Calu3 (cell line): ENCODE measurements at places on chromosomes 11 and 22. TPM values are rescaled to one million over a fixed set of nuclear protein-coding genes. Genes with fewer than 3 reads are reported as not detected.

DNA sequence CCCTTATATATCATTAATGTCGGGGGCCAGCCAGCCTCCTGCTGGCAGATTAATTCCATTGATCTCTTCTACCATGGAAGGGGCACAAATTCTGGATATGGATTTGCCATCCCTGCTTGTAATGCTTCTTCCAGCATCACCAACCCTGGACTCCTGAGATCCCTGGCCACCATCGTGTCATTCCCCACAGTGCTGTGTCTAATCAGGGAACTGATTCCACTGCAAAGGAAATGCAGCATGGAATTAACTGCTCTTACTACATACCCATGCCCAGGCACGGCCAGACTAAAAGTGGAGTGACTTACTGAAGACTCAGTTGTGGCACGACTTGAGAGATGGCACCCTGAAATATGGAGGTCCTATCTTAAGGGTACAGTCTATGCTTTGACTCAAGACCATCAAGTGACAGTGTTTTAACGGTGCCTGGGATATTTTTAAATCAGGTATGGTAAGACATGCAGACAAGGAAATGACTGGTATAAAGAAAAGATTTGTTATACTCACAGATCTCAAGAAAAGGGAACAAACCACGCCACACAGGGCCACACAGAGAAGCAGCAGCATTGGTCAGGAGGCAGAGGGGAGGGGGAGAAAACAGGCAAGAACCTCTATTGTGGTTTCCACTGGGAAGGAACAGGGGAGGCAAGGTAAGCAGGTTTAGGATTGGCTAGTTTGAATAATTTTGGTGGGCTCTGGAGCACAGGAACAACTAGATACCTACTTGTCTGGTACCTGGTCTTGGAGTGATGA, 65.1 kb downstream of the IGLL5 start:
- no peak overlapping the region for H3K4me3 ChIP-seq
- no peak overlapping the region for H3K27ac ChIP-seq
- DNase-seq = no peak
- no peaks in the 10 kb centered on the region for H3K36me3 ChIP-seq
- peaks cover 89% of the 10 kb centered on the region for H3K27me3 ChIP-seq

DNA sequence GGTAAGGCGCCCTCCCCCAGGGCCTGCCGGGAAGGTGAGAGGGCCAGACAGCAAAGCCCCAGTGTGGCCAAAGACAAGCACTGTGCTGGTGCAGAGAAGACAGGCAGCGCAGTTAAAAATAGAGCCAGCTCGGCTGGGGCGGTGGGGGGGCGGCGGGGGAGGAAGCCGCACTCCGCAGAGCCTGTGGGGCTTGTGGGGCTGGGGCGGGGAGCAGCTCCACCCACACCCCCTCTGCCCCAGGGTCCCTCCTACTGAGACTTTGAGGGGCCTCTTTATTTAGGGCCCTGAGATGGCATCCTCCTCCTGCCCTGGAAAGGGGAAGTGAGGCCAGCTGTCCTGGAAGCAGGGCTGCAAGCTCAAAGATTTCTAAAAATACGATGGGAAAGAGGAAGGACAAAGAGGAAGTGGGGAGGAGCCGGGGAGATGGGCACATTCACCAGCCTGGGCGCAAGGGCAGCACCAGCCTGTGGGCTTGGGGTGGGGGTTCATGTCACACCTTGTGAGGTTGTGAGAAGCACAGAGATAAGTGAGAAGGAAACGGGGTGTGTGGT, 2.6 kb downstream of the CYTH4 start:
- DNase-seq = no peak
- no peak overlapping the region for H3K4me3 ChIP-seq
- H3K27ac ChIP-seq = no peak overlapping the region
- H3K36me3 ChIP-seq = no peaks in the 10 kb centered on the region
- peaks cover 15% of the 10 kb centered on the region for H3K4me1 ChIP-seq
- H3K27me3 ChIP-seq = peaks cover 38% of the 10 kb centered on the region

DNA sequence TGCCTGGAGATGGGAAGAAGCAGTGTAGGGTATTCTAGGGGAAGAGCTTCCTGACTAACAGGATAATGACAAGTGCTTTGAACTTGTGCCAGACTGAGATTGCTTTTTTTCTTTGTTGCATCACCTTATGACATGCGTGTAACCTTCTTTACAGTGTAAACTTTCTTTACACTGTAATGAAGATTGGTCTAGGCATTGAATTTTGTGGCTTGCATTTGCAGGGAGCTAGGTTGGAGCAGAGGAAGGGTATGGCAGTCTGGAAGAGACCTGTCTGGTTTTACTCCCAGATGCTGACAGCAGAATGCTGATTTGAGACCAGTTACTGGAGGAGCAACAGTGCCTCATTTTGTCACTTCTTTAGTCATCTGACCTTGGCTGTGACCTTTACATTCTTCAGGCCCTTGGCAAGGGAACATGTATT, 5.6 kb downstream of the DDB2 start:
- peaks cover 34% of the 10 kb centered on the region for H3K4me1 ChIP-seq
- H3K27ac ChIP-seq = peak overlapping the region; percentile 62
- no peak overlapping the region for H3K4me3 ChIP-seq
- H3K27me3 ChIP-seq = no peaks in the 10 kb centered on the region

Gene NPTXR
- total RNA-seq = 6.1 and 6.6 TPM in 2 replicates

Gene DDX17
- total RNA-seq = 342 and 344 TPM in 2 replicates

GRCh38 chr11:69339983-69340565, 46.1 kb downstream of the MYEOV start:
- no peak overlapping the region for H3K4me3 ChIP-seq
- H3K27me3 ChIP-seq = no peaks in the 10 kb centered on the region
- peaks cover 35% of the 10 kb centered on the region for H3K4me1 ChIP-seq
- DNase-seq = no peak

DNA sequence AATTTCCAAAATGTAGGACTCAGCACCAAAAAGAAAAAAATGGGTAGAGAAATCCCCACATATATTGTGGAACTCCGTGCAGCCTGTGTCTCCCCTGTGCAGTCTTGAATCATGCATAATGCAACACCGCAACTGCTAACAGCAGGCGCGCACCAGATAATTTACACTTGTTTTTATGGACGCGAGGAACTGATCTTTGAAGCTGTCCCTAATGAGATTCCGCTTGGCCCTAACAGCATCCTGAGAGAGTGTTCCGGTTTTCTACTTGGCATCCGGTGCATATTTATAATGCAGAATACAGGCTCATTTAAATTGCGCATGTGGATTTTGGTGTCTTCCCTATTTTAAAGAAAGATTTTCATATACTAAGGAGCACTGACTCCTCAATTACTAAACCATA, 21.1 kb downstream of the MPPED2 start:
- no peaks in the 10 kb centered on the region for H3K4me1 ChIP-seq
- H3K36me3 ChIP-seq = no peaks in the 10 kb centered on the region
- H3K27me3 ChIP-seq = peaks cover 22% of the 10 kb centered on the region
- no peak overlapping the region for H3K27ac ChIP-seq

DNA sequence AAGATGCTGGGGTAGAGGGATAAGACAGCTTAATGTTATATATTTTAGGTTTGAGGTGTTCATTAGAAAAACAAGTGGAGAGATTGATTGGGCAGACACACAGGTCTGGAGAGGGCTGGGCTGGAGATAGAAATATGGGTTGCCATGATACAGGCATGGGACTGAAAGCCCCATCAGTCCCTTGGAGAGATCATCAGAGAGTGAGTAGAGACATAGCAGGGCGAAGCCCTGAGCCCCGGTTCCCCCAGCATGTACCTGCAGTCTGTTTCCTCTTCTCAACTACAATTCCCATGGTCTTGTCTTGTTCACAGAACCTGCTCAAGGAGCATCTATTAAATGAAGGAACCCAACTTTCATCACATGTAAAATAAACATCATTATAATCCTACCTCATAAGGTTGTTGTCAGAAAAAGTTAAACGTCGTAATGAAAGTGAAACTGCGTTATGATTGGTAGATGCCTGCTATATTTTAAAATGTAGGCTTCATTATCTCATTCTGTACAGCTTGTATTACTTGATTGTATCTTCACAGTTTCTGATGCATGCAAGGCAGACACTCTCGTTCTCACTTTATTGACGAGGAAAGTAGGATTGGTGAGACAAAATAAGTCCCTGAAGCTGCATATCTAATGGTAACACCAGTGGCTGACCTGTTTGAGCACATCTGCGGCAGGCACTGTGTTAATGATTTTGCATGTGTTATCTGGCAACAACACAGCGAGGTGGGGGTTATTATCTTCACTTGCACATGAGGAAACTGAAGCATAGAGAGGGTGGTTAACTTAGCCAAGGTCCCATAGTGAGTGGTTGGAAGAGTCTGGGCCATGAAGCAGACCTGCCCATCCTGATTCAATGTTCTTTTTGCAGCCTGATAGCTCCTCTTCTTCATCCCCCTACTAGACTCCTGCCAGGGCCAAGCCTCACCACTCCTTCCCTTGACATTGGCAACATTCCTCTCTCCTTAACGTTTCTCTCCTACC, 63.5 kb downstream of the ENDOD1 start:
- peak overlapping the region; percentile 27 for H3K4me3 ChIP-seq
- H3K27ac ChIP-seq = no peak overlapping the region
- H3K4me1 ChIP-seq = peaks cover 55% of the 10 kb centered on the region
- no peak for DNase-seq
- peaks cover 27% of the 10 kb centered on the region for H3K36me3 ChIP-seq
- H3K27me3 ChIP-seq = no peaks in the 10 kb centered on the region

DNA sequence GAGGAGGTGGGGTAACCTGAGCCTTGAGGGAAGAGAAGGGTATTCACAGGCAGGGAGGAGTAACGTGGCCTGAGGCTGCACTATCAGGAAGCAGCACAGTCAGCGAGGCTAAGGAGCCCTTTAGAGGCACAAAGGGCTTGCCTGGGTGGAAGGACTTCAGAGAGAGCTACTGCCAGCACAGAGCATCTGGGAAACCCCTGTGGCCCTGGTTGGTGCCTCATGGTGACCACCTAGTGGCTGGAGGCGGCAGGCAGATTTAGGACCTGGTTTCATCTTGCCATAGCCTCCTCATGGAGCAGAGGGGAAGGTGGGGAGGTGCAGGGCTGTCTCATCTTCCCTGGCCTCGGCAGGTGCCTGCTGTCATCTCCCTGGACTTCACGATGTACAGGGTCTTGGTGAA, 64.5 kb downstream of the MPPED1 start:
- no peaks in the 10 kb centered on the region for H3K4me1 ChIP-seq
- no peak overlapping the region for H3K27ac ChIP-seq
- H3K27me3 ChIP-seq = peaks cover 13% of the 10 kb centered on the region
- DNase-seq = no peak

Gene RASGRP2
- total RNA-seq = not detected in 2 replicates

DNA sequence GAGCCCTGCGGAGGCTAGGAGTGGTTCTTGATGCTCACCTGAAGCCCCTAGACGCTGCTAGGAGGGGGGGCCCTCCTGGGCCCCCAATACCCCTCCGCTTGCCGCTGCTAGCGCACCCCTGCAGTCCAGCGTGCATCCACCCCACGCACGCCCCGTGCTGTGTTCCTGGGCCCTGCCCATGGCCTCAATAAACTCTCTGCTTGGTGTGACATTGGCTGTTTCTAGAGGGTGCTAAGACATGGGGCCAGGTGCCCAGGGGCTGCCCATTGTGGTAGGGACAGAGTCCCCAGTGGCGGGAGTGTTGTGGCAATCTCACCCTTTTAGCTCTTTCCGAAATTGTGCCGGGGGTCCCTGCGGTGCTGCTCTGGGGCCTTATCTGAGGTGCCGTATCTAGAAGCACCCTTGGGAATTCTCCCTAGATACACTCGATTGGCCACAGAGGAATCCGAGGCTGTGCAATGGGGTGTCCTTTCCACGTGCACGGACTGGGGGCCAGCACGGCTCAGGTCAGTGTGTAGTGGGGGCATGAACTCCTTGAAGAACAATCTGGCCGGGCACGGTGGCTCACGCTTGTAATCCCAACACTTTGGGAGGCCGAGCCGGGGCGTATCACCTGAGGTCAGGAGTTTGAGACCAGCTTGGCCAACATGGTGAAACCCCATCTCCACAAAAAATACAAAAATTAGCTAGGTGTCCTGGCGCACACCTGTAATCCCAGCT, 10.9 kb downstream of the MAPK8IP2 start:
- no peaks in the 10 kb centered on the region for H3K36me3 ChIP-seq
- H3K4me3 ChIP-seq = no peak overlapping the region
- H3K4me1 ChIP-seq = peaks cover 11% of the 10 kb centered on the region
- peaks cover 50% of the 10 kb centered on the region for H3K27me3 ChIP-seq
- DNase-seq = no peak
- no peak overlapping the region for H3K27ac ChIP-seq
